AG04449 (cell line): ENCODE measurements at places on chromosomes 3 and 15.

DNA sequence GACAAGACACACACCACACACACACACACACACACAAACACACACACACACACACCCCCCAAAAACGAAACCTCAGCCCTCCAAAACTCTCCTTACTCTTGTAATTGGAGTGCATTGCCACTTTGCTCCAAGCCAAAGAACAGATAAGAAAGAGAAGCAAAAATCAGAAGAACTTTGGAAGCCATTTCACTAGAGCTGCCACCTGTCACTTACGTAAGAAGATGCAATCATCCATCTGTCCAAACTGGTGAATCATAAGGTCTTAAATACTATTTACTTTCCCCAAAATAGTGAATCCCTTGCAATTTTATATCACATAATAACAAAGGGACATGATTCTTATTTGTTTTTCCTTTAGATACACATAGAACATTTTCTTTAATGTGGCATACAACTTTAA, 285.4 kb downstream of the ZBTB20 start:
- DNase-seq = no peak

DNA sequence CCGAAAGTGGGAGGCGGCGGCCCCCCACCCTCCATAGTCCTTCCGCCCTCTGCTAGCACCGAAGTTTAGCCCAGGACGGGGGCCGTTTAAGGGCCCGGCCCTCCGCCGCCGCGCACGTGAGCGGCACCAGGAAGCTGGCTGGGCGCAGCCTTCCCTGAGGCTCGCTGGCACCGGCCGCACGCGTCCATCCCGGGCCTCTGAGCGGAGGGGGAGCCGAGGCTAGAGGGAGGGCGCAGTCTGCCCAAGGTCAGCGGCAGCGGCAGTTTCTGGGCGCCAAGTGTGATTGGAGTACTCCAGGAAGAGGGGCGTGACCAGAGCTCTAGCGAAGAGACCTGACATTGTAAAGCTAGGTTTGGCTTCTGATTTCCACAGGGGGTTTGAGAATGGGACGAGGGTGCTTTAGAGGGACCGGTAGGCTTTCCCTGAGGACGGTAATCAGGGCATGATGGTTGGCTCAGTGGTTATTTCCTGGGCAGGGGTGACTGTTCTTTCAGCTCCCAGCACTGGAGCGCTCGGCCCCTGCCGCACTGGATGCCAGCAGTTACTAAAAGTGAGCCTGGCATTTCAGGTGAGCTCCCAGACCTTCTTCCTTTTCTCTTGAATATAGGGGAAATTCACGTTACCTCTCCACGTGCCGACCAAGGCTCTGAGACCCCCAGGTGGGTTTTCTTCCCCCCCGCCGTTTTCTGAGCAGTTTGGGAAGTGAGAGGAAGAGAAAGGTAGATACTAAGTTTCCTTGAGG, 853 bp downstream of the TEX264 start:
- DNase-seq = no peak

GRCh38 chr3:39103791-39104552, 3.5 kb downstream of the GORASP1 start:
- no peak for DNase-seq

- no peak for DNase-seq
Measured at GRCh38 chr3:105948101-105948500, 79.3 kb upstream of the CBLB start.

- no peak for DNase-seq
Measured at GRCh38 chr3:72116226-72116625, 331.3 kb upstream of the PROK2 start.

DNA sequence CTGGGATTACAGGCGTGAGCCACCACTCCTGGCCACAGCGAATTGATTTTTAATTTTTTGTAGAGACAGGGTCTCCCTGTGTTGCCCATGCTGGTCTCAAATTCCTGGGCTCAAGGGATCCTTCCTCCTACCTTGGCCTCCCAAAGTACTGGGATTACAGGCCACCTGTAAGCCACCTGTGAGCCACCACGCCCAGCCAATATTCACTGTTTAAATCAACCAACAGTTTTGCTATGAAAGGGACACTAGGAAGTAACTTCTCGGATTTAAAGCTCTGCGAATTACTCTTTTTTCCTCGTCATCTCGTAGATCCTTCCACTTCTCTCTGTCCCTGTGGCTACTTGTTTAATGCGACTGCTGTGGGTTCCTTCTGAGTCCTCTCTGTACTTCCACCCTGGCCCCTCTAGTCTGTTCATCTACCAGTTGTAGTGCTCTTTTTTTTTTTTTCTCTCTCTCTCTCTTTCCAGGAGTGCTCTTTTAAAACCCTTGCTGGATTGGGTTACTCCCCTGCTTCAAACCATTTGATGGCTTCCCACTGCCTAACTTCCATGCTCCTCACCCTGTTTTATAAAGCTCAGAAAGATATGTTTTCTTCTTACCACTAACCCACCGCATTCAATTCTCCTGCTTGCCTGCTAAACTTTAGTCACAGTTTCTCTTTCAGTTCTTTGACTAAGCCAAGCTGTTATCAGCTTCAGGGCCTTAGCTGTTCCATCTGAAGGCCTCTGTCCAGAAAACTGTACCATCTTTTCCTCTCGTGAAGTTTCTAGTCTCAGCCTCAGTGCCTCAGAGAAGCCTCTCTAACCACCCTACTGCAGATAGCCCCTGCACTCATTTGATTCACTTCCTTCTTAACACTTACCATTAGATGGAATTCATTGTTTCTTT, 12.4 kb downstream of the RTF1 start:
- no peak for DNase-seq

DNA sequence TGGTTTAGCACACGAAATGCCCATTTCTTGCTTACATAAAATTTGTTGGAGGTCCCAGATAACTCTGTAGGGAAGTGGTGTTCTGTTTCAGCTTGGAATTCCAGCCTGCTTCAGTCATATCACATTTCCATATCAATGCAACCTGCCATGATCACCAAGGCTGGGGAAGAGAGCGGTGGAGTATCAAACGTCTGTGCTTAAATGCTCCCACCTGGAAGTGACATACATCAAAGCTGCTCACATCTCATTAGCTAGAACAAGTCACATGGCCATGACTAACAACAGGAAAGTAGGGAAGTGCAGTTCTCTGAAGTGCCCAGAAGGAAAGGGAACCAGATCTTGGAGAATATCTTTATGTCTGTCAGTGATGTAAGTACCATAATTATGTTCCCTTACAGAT, 130.2 kb upstream of the CFAP20DC start:
- DNase-seq = no peak

- DNase-seq = no peak
Measured at GRCh38 chr3:111045564-111045963, 26.1 kb upstream of the NECTIN3 start.

- peak; percentile 84 for DNase-seq
Measured at GRCh38 chr15:62569460-62570404, 404.6 kb upstream of the C2CD4B start.

GRCh38 chr3:192817053-192817452, 89.7 kb upstream of the FGF12 start:
- peak; percentile 44 for DNase-seq

GRCh38 chr15:34753236-34753894, 1.4 kb downstream of the GJD2 start:
- peak; percentile 4 for DNase-seq

- DNase-seq = no peak
Measured at GRCh38 chr3:40915346-40915865, 283.9 kb upstream of the CTNNB1 start.

- DNase-seq = no peak
Measured at GRCh38 chr3:34065901-34066300, 267.5 kb downstream of the PDCD6IP start.

DNA sequence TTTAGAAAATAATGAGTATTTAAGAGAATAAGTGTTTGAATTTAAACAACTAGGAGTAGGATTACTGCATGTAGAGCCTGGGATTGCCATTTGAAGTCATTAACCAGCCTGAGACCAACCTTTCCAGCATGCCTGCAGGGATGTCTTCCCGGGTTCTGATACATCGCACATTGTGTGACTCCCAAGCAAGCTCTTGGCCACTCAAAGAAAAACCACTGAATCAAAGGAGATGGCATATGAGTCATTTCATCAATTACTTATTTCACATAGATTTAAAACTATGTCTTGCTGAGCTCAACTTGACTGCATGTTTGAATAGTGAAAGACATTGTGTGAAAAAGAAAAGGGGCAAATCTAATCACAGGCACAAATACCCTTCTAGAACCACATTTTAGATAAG, 15.0 kb upstream of the THBS1 start:
- DNase-seq = no peak

DNA sequence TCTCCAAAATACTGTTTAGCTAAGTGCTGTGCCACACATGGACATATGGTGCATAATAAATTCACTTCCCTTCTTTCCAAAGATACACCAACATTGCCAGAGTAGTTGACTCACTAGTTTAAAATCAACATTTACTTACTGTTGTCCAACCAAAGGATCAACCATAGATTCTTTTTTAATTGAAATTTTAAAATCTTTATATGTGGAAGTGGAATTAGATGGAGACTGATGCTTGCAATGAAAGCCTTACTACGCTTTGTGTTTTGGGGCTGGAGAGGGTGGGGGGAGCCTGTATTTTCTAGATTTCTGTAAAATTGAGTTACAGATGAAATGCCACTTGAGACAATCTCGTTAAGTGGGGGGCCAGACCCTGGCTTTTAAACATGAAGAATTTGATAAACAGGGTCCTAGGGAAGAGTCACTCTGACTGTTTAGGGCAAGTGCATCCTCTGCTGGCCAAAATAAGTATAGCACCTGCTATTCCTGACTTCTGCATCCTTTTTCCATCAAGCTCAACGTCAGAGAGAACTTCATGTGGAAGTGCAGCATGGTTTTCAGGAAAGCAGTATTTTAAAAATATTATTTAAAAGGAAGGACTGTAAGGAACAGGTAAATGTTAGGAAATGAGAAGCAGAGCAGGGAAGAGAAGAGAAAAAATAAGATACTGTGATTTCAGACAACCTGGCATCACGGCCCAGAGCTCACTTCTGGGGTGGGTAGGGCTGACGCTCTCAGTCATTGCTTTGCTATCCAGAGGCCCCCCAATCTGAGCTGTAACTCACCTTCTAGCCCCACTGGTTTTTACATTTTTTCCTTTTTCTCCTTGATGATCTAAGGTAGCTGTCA, 76.7 kb downstream of the BOC start:
- no peak for DNase-seq

- no peak for DNase-seq
Measured at GRCh38 chr3:10440684-10441083, 64.7 kb downstream of the ATP2B2 start.

DNA sequence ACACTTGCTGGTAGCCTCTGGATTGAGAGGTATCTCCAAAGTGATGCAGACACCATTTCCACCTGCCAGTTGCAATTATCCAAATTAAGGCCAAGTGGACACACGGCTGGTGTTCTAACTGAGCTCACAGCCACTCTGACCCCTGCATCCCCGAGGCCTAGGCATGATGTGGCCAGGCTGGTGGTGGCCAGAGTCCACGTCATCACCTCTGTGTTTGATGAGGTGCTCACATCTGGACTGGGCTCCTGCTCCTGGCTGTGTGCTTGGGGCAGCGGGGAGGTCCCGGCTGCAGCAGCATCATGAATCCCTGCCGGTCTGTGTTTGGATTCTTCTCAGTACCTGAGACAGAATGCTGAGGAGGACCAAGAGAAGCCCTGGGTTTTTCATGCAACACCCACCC, 4.9 kb downstream of the OXTR start:
- DNase-seq = no peak

DNA sequence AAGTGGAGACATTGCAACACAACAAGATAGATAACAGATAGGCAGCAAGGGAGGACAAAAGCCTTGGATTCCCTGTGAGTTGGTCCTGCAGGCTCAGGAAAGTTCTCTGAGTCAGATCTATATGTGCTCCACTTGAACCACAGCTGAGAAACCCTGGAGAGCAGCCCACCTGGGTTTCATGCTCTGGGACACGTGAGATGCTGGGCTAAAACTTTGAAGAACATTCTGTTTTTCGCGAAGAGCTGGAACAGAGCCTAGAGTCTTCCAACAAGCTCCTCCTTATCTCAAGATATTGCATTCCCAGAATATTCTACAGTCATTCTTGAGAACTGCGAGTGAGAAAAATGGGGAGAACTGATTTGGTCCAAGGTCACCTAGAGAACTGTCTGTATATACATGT, 583.0 kb upstream of the ROBO1 start:
- no peak for DNase-seq

DNA sequence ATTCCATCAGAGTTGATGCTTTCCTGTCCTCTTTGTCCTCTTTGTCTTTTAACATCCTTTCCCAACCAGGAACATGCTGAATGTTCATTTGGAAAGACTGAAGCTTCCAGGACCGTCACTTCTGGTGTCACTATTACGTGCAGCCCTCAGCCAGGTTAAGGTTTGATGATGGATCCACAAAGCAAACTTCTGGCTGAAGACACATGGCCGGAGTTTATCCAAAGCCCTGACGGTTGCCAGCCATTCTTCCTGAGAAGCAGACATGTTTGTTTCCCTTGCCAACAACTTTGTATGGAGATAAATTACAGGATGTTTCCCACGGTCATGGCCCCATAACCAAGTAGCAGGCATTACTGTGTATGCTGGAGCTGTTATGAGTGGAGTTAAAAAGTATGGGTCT, 236.9 kb downstream of the THSD4 start:
- DNase-seq = no peak

GRCh38 chr15:93029214-93029835, 59.7 kb downstream of the RGMA start:
- no peak for DNase-seq

GRCh38 chr3:195003893-195004289, 267.1 kb downstream of the XXYLT1 start:
- no peak for DNase-seq

DNA sequence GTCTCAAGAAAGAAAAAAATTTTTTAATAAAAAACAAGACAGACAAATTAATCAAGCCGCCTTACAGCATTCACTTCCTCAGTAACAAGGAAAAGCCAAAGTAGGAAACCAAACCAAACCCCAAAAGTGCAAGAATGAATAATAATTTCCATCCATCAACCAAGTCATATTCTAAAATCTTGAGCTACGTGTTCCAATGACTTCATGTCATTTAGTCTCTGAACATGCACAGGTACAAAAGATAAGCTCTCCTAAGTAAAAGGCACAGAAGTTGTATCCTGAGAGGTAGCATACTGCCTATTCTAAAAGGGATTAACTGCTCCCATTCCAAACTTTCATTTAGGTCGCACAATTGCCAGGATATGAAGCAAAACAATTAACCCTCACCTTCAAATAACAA, 29.7 kb downstream of the SLC4A7 start:
- no peak for DNase-seq

GRCh38 chr3:16241225-16241624, 23.5 kb downstream of the DPH3 start:
- DNase-seq = no peak
